ENCODE measurements at places on chromosomes 11 and 22.
A peak's percentile ranks its signal among the peaks of the same experiment; 100 is the strongest.

DNA sequence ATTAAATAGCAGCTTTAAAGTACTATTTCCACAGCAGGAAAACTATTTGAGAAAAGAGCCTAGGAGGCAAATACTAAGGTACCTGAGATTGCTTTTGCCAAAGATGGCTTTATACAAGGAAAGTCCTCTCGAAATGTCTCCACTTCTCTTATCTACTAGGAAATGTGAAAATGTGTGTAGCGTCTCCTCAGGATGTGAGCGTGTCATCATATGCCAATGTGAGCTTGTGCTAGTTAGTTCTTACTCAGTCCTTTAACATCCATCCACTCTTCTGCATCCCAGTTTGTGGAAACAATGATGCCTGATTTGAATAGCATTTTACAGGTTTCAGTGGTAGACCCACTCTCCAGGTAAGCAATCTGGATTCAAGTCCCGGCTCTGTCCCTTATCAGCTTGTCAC is 421.0 kb downstream of the DYNC2H1 start:
- no peak for DNase-seq

DNA sequence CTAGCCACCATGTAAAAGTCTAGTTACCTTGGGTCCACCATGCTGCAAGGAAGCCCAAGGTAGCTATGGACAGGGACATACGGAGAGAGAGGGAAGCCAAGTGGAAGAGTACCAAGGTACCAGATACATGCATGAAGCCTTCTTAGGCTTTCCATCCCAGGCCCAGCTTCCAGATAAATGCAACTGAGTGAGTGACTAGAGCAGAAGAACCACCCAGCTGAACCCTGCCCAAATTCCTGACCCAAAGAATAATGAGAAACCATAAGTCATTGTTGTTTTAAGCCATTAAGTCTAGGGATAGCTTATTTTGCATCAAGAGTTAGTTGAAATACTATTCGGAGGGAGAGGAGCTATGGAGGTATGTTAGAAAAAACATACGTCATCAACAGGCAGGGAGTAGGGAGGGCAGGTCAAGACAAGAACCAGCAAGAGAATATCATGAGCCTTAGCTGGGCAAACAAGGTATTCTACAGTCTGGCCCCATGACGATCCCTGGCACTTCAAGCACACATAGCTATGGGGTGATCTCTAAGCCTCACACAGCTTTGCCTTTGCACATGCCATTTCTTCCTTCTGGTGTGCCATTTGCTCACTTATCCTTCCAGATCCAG is 36.5 kb upstream of the APLNR start:
- DNase-seq, result no peak

DNA sequence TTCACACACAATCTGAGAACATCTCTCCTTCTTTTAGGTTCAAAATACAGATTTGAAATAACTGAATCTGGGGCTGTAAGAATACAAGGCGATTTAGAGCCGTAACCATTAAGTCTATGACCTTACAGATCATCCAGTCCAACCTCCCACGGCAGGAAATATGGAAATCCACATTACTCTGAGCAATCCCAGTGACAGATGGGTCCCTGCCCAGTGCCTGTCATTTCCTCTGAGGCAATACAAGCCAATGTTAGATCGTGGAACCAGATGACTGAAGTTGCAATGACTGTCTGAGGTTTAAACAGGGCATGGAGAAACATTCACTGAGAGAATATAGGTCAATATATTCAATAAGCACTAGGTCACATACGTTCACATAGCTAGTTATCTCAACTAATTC is 77.4 kb upstream of the OR5AK2 start:
- DNase-seq, result no peak

GRCh38 chr22:46410291-46410808 is 74.8 kb downstream of the TRMU start:
- no peak for DNase-seq

DNA sequence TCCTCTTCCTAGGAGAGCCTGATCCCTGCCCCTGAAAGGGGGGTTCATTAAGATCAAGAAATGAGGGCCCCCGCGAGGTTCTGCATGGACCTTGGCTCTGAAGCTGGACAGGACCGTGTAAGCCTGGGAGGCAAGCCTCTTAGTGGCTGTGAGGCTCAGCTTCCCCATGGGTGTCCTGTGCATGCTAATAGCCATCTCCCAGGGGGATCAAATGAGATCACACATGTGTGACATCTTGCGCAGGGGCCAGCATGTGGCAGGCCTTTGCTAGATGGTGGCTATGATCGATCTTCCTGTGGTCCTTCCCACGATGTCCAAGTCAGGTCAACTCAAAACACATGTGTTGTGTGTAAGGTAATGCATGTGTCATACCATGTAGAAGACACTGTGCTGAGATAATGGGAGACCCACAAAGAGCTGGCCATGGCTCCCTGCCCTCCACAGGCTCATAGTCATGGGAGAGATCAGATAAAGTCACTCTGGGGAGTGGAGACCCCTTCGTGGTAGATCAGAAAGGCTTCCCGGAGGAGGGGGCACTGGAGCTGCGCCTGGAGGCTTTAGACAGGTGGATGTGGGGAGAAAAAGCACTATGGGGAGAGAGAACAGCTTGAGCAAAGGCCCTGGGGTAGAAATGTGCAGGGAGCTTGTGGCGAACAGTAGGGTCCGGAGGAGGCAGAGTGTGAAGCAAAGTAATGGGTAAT is 3.7 kb downstream of the RAC2 start:
- no peak for DNase-seq

- DNase-seq, result no peak
These were observed 14.6 kb downstream of the TSPAN32 start for GRCh38 chr11:2316169-2316962.

DNA sequence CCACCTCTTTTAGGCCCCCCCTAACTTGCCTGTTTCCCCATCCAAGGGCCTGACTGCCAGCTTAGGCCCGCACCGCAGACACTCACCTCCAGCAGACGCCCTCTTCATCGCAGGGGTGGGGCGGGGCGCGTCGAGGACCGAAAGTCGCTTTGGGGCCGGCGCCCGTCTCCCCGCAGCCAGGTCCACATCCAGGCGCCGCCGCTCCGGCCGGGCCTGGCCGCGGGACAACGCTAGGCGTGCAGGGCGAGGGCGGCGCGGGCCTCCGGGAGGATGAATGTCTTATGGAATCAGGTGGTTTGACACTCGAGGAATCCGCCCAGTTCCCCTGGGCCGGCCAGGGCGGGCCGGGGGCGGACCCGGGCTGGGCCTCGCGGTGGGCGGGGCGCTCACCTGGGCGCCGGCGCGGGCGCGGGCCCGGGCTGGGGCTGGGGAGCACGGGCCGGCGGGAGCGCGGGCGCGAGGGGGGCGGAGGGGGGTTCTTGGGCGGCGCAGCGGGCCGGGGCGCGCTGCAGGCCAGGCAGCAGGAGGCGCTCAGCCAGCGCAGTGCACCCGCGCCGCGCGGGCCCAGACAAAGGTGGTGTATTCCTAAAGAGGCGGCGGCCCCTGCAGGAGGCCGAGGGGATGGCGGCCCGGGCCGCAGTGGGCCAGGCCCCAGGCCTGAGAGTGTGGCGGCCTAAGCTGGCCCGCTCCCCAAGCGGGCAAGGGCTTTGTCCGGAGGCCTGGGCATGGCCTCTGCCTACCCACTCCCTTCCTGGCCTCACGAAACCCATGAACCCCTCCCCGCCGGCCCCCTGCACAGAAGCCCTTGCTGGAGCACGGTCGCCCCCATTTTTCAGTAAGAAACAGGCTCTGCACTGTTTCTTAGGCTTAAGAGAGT is 177.6 kb downstream of the IGLL1 start:
- DNase-seq, result peak; percentile 68

GRCh38 chr22:24333301-24333700 is 62.7 kb downstream of the SPECC1L start:
- no peak for DNase-seq

- no peak for DNase-seq
These were observed 5.6 kb upstream of the KIAA0930 start for GRCh38 chr22:45246060-45246985.
